ENCODE measurements at places on chromosomes 5 and 9.

DNA sequence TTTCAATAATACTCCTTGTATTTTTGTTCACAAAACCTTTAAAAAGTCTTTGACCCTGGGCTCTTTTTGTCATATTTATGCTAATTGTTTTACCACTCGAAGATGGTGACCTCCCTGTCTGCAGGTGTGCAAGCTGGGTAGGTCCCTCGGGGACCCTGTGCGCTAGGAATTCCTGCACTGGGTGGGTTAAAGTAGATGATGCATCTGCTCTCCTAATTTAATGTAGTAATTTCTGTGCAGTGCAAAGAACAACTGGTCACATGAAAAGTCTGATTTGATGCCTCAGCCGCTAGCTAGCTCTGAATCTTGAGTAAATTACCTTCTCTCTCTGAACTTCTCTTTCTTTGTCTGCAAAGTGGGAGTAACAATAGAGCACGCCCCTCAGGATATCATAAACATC is 139.1 kb upstream of the OTULINL start:
- DNase-seq: no peak

DNA sequence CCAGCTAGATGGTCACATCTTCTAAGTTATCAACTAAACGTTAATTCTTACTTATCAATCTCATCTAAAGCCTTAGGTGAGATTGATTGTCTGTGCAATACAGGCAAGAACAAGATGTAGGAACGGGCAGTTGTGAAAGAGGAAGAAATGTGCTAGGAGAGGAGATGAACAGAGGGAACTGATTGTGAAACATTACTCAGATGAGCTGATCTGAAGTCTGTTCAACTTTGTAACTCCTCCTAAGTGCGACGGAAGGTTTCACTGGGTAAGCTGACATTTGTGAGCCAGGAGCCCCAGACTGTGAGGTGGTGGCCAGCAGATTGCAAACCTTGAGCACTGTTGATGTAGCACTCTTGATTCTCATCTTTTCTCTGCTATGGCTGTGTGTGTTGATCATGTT is 204.1 kb downstream of the CD180 start:
- no peak for DNase-seq

- DNase-seq: no peak
Observed at GRCh38 chr5:79697222-79698170, 7.9 kb downstream of the CMYA5 start.

GRCh38 chr9:106284296-106284695 is 578.7 kb upstream of the ZNF462 start:
- no peak for DNase-seq

DNA sequence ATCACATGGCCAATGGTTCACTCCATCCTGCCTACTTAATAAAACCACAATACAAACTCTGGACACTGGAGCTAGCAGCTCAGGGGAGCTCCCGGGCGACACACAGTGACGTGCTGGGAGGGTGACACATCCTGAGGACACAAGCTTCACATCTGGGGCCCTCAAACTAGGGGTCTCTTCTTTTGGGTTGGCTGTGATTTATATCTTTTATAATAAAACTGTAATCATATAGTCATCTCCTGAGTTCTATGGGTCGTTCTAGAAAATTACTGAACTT is 12.1 kb upstream of the MAPK9 start:
- DNase-seq: no peak

- no peak for DNase-seq
Observed at GRCh38 chr5:112485934-112486355, 66.9 kb upstream of the EPB41L4A start.

DNA sequence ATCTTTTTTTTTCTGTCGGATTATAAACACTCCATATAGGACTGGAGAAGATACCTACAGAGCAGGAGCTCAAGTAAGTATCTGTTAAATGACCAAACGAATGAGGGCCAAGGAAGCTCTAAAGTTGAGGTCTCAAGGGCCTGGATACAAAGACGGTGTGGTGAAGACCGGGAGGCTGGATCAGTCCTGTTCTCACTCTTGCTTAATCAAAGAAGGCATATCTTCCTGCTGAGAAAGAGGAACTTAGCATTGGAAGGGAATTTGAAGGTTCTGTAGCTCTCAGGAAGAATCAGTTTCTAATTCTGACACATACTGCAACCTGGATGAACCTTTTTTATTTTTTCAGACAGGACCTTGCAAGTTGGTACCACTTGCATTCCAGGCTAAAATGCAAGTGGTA is 28.3 kb upstream of the PAX5 start:
- no peak for DNase-seq

DNA sequence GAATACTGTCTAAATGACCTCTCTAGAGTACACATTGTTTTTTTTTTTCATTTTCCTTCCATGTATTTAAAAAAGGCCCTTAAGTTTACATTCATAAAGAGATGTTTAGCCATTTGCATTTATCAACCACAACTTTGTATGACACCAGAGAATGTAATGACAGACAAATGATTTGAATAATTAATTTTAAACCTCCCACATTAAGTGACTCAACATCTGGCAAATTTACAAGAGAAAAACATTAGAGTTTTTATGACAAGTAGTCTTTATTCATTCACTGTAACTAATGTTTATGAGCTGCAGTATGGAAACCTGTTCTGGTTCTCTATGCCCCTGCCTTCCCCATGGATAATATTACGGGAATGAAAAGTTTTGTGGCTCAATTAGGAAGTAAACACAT is 1093.8 kb upstream of the CDH9 start:
- DNase-seq: no peak

DNA sequence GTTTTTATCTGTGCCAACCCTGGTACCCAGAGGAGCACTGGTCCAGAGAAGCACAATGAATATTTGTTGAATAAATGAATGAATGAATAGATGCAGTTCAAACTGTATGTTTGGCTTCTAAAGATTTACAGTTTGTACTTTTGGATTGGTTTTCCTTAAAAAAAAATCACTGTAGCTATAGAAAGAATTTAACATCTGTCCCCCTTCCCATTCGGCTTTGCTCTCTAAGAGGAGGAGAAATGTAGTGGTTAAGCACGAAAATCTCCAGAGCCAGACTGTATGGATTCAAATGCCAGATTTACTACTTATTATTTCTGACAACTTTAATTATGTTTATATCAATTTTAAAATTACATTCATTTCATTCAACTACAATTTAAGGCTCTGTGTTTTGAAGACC is 98.8 kb upstream of the MAMDC2 start:
- DNase-seq: no peak

- DNase-seq: no peak
Observed at GRCh38 chr5:7250611-7251010, 145.3 kb upstream of the ADCY2 start.

DNA sequence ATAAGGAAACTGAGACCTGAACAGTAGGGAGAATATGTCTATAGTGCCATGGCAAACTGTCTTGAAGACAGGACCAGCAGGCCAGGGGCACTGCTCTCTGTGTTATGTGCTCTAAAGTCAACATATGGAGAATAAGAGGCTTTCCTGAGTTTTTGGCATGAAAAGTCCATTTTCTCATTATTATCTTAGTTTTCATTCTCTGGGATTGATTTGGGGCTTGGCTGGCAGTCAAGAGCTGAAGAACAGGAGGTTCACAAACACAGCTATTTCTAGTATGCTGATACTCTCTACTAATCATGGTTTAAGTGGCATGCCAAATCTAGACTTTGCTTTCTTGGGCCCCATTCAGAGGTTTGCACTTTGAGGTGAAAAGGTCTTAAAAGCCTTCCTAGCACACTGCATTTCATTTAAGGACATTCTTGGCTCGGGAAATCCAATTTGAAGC is 404.4 kb downstream of the ZNF608 start:
- no peak for DNase-seq

GRCh38 chr5:17309462-17309861 is 92.0 kb downstream of the BASP1 start:
- DNase-seq: no peak

GRCh38 chr5:157475432-157475831 is 15.4 kb downstream of the NIPAL4 start:
- no peak for DNase-seq
